ENCODE measurements at places on chromosomes 7 and 10.

- DNase-seq: no peak
Observed at GRCh38 chr10:79127151-79127961, 58.6 kb downstream of the ZMIZ1 start.

- no peak for DNase-seq
Observed at GRCh38 chr10:127283017-127283416, 86.6 kb upstream of the INSYN2A start.

DNA sequence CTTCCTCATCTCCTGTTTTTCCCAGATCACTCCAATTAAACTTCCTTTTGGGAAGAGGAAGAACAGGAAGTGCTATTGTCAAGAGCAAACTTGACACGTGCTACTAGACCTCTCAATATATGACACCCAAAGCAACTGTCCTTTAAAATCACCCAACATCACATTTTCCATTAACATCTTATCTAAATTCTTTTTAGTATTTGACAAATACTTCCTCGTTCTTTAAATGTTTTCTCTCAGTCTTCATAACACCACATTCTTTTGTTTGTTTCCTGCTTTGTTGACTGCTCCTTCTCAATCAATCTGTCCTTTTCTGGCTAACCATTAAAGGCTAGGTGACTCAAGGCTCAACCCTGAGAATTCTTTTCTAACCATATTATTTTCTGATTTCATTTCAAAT, 7.1 kb upstream of the TFPI2 start:
- DNase-seq: no peak

DNA sequence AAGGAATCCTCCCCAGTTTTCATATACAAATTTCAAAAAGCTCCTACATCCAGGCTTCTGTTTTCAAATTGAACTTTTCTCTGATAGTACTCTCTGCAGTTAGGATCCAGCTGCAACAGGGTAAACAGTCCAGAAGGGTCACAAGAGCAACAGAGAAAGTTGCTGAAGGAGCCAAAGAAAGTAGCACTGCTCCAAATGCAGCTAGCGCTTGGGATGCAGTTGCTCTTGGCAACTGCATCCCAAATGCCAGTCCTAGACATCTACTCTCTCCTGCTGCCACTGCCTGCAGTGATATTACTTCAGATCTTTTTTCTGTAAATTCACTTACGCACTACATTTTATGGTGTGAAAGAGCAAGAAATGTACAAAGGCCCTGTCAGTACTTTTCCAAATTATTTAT, 14.6 kb downstream of the GPR37 start:
- no peak for DNase-seq

GRCh38 chr7:74612015-74612829, 45.3 kb upstream of the GTF2I start:
- DNase-seq: peak; percentile 57

DNA sequence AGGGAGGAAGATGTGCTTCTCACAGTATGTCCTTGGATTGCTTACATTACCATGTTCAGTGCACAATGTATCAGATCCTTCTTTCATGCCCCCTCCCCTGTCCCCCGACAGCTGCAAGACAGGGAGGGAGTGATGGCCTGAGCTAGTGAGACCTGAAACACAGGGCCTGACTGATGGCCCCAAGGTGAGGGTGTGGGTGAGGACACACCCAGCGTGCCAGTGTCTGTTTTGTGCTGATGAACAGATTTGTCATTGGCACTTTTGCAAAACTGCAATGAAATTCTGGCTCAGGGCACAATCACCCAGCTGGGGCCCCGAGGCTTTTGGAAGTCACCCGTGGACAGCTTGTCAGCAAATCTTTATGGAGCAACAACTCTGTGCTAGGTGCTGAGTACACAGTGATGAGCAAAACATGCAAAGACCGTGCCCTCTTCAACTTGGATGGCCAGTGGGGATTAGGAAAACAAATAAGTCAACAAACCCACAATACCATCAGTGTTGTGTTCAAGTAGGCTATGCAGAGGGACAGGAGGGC, 59.4 kb upstream of the EMX2 start:
- DNase-seq: no peak

- no peak for DNase-seq
Observed at GRCh38 chr7:127768241-127768640, 116.2 kb downstream of the SND1 start.

GRCh38 chr7:128747327-128748079, 8.3 kb downstream of the CALU start:
- no peak for DNase-seq

- DNase-seq: no peak
Observed at GRCh38 chr10:118939211-118940007, 90.1 kb upstream of the NANOS1 start.

GRCh38 chr10:49053053-49053997, 62.0 kb downstream of the VSTM4 start:
- DNase-seq: no peak

- DNase-seq: no peak
Observed at GRCh38 chr7:84714765-84715164, 472.1 kb downstream of the SEMA3D start.

- DNase-seq: no peak
Observed at GRCh38 chr7:92632791-92633190, 42.6 kb upstream of the FAM133B start.

- peak; percentile 70 for DNase-seq
Observed at GRCh38 chr10:117477961-117478670, 64.4 kb upstream of the EMX2 start.

DNA sequence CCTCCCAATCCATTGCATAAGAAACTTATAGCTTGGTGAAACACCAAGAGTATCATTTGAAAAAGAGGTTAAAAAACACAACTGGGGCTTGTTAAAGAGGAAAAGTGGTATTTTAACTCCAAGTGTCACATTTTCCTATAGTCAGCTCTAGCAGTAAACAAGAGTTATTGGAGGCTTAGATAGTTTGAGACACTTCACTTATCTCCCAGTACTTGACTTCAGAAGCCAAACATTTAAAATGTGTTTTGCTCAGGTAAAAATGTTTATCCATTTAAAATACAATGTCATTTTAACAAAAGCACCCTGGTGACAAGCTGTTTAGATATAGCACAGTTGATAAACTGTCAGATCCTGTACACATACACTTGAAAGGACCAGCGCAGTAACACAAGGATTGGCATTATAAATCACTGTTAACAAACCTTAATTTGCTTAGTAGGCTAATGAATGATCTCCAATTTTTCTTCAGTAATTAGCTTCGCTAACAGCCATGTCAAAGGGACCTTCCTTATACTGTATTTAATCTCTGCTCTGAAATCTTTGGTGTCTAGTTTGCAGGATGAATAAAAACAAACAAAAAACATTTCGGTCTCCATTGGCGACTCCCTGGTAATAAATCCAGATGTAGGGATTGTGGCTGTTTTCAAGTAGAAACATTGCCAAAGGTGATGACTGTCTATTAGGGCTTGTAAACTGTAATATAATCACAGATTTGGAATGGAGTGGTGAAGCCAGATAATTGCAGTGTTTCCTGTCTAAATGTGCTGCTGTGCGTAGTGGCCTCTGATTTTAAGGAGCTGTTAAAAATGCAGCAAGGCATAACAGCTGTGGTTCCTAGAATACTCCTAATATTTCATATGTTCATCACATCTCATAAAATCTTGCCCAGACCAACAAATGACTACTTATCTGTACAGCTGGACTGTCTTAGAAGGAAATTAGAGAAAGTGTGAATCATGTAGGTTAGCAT, 545.1 kb downstream of the AUTS2 start:
- no peak for DNase-seq

DNA sequence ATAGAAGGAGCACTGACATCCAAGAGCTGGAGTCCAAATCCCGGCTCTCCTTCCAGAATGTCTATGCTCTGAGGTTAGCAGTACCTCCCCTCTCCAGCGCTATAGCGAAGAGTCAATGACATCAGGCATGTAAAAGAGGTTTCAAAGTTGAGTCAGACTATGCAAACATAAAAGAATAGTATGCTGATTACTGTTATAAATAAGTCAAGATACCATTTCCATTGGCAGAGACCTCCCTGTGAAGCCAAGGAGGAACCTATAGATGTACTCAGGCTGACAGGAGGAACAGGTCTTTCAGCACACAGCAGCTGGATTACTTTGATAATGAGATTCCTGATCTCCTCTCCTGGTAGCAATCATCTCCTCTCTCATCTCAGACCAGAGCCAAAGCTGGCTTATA, 103.9 kb upstream of the EFCAB10 start:
- DNase-seq: no peak

- no peak for DNase-seq
Observed at GRCh38 chr10:96650958-96651357, 64.1 kb upstream of the TM9SF3 start.

GRCh38 chr7:111735661-111736551, 173.6 kb upstream of the IMMP2L start:
- peak; percentile 64 for DNase-seq

GRCh38 chr7:33511778-33512177, 382.4 kb downstream of the BBS9 start:
- DNase-seq: no peak

- no peak for DNase-seq
Observed at GRCh38 chr7:19752020-19752419, 21.4 kb downstream of the TMEM196 start.

DNA sequence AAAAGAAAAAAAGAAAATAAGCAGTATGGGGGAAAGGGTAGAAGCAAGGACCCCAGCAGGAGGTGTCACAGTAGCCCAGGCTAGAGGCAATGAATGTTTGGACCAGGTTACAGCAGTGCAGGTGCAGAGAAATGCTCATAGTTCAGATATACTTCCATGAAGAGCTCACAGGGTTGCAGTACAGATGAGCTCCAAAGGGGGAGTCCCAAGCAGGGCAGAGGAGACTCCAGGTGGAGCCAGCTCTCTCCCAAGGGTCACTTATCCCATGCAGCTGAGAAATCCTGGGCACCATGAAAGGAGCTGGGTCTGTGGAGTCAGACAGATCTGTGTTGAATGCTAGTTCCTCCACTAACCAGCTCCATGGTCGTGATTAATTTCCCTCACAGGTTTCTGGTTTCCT, 174.9 kb downstream of the C7orf25 start:
- no peak for DNase-seq

DNA sequence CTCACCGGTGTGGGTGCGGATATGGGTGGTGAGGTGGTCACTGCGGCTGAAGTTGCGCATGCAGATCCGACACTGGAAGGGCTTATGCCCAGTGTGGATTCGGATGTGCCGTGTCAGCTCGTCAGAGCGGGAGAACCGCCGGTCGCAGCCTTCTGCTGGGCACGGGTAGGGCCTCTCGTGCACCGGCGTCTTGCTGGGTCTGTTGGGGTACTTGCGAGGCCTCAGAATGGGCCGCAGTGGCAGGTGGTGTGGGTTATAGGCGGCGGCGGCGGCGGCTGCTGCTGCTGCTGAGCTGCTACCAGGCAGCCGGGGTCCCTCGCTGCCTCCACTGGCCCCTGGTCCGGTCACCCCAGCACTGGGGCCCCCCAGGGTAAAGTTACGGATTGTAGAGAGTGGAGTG, 2.7 kb downstream of the EGR2 start:
- no peak for DNase-seq

DNA sequence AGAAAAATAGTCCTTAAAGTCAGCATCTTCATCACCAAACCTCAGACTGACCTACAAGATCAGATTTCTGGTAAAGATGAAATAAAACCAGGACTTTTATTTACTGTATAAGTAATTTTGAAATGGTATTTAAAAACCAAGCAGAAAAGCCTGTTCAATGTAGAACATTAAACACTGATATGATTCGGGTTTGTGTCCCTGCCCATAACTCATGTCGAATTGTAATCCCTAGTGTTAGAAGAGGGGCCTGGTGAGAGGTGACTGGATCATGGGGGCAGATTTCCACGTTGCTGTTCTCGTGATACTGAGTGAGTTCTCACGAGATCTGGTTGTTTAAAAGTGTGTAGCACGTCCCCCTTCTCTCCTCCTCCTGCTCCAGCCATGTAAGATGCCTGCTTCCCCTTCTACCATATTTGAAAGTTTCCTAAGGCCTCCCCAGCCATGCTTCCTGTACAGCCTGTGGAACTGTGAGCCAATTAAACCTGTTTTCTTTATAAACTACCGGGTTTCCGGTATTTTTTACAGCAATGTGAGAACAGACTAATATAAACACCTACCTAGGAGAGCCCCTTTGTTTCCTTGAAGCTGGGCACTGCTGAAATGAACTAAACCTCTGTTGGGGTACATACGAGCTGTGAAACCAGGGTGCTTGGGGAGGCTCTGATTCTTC, 120.1 kb downstream of the KMT2E start:
- no peak for DNase-seq

DNA sequence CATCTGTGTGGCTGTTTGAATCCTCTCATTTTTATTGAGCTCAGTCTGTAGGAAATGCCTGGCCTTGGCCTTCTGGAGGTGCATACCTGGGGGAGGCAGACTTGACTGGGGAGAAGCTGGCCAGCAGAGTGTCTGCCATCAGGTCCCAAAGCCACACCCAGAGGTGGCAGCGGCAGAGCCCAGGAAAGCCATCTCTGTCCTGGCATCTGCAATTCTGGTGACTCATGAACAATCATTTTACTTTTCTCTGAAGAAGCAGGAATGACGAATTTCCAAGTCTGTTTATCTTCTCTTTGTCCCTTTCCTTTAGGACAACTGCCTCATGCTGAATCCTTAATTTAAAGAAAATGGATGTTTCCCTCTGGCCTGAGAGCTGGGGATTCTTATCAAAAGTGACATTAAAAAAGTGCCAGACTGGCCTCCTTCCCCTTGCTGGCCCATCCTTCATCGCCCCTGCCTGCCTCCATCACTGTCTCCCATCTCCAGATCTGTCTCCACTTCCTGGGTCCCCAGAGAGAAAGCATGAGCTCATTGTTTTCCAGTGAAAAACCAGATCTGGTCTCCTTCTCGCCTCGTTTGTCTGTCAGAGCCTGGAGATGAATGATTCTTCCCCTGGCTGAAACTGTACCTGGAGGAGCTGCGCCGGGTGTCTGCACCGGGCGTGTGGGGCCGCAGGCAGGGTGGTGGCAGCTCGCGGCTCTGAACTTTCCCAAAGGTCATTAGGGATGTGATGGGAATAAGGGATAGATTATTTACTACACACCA, 124.5 kb downstream of the TMEM178B start:
- DNase-seq: no peak

- DNase-seq: no peak
Observed at GRCh38 chr7:67518580-67518979, 521.9 kb downstream of the TYW1 start.

DNA sequence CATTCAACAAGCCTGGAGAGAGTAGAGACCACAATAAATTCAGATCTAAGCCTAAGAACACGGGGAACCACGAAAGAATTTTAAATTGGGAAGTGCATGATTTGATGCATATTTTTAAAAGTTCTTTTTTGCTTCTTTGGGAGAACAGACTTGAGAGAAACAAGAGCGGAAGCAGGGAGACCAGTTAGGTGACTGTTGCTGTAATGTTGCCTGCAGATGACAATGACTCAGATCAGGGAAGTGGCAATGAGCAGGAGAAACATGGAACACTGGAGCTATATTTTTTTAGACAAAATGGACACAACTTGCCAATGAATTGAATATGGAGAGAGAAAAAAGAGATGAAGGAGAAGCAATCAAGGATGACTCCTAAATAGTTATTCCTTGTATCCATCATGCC, 125.1 kb downstream of the RAPGEF5 start:
- DNase-seq: no peak

- no peak for DNase-seq
Observed at GRCh38 chr7:40306025-40306424, 171.2 kb downstream of the SUGCT start.
